Right renal cortex interstitium (tissue), 3 donors: ENCODE measurements at places on chromosomes 3 and 15. TPM values are rescaled to one million over a fixed set of nuclear protein-coding genes. Genes with fewer than 3 reads are reported as not detected.
A peak's percentile ranks its signal among the peaks of the same experiment; 100 is the strongest.

The MCTP2 gene
- 17.2 TPM for polyA plus RNA-seq

The CLDN18 gene
- 0.78 TPM for polyA plus RNA-seq

The EFHB gene
- polyA plus RNA-seq, result 5.2 TPM

The CFAP44 gene
- polyA plus RNA-seq, result 16.2 TPM

The CYP1A2 gene
- 0.10 TPM for polyA plus RNA-seq

The PLSCR4 gene
- 15.7 TPM for polyA plus RNA-seq

The RLBP1 gene
- not detected for polyA plus RNA-seq

The FMN1 gene
- 18.6 TPM for polyA plus RNA-seq

DNA sequence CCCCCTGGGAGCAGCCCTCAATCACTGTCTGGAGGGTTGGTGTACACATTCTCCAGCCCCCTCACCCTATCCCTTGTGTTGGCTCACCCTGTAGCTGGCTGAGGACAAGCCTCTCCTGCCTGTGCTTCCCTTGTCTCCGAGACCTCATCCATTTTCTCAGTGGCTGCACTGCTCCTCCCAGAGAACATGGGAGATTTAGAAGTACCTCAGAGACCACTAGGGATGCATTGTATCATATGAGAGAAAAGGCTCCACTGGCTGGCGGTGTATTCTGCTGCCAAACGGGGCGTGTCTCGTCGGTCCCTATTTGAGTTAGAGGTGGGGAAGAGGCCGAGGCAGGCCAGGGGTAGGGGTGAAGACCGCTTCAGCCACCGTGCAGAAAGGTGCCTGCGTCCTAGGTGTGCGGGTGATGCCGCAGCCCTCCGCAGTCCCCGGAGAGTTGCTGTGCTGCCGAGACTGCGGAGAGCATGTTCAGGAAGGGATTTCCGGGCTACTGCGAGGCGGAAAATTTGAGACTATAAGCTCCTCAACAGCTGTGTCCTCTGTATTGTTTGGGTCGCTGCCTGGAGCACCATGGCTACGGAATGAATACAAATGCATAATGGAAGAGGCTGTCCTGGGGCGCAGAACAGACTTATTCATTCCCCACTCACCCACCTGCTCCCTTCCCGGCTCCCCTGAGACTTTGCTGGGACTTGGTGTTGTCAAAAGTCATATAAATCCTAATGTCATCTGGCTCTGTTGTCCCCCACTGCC is 43.8 kb downstream of the SPSB4 start:
- DNase-seq, result no peak

DNA sequence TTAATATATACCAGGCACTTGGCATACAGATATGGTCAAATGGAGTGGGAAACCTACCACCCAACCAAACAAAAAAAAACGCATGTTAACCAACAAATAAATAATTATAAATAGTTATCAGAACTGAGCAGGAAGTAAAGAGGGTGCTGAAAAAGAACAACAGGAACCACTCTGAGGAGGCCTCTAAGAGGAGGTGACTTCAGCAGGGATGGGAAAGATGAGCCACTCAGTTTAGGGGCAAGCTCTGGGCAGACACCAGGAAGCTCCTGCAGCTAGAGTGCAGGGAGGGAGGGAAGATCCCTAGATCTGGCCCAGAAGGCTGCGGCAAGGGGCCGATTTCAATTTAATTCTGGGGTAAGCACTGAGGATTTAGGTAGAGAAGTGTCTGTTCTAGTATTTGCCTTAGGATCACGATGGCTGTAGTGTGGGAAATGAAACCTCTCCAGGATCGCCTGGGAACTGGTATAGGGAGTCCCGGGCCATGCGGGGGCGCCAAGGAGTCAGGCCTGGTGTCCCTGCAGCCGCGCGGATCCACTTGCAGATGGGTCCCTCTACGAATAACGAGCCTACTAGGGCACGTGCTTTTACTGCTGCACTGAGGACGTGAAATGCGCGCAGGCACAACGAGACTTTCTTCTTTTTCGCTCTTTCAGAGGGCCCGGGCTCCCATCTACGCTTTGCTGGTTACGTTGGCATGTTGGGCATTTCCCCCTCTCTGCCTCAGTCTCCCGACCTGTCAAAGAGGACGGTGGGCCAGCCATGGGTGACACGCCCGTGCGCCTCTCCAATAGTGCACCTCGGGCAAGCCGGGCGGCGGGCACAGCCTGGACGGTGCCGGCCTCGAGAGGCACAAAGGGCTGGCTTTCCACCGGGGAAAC is 1.5 kb upstream of the LIMD1 start:
- DNase-seq, result peak; percentile 78

DNA sequence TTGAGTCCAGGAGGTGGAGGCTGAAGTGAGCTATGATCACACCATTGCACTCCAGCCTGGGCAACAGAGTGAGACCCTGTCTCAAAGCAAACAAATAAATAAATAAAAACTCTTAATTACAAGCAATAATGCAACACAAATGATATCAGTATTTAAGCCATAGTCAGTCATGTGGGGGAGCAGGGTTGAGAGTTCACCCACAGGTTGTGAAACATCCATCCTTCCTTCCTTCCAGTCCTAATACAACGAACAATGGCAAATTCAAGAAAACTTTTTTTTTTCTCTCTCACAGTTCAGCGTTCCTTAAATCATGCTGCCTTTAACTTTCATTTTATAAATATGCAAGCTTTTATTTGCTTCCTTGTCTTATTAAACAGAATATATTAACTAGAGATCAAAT is 24.1 kb downstream of the ZNF592 start:
- DNase-seq, result no peak

- no peak for DNase-seq
These were observed 11.6 kb downstream of the ADAMTS17 start for GRCh38 chr15:100330221-100330620.

DNA sequence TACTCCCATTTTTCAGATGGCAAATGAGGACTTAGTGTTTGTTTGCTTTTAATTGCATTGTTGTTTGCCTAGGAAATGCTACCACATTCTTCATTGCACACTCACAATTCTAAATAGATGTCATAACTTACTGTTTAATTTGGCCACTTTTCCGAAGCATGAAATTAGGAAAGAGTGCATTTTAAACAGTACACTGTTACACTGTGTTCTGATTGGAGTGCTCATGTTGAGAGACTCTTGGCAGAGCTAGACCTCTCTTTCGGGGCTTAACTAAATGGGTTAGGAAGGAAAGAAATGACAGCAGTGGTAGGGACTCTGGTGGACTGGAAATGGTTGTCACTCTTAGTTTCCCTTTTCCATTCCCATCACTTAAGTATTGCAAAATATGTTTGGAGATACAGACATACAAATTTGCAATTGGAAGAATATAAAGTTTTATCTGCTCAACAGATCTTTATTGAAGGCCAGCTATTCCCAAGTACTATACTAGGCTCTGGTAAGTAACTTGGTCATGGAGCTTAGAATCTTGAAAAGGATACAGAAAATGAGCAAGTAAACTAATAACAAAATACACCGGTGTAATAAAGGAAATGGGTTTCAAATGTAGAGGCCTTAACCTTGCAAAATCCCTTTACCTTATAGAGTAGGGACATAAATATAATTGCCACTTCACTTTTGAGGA is 90.2 kb downstream of the DCUN1D1 start:
- no peak for DNase-seq

DNA sequence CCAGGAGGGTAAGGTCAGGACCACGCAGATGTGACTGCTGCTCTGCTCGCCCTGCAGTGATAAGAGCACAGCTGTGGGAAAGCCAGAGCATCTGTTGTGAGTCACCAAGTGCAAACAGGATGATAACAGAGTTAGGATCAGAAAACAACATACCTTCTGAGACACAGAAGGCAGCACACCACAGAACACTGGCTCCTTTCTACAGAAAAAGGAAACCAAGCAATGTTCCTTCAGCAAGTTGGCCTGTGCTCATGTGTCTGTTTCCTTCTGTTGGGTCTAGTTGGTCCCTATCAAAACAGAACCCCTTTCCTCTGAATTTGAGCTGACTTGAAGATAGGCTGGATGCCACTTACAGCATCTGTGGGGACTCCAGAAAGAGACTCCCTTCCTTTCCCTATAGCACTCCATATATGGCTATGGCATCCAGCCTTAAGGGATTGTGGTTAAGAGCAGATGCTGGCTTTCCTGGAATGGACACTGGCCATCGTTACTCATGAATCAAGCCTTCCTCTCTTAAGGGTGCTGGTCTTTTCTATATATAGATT is 440.7 kb upstream of the THBS1 start:
- DNase-seq, result no peak

- DNase-seq, result no peak
These were observed 22.6 kb upstream of the FILIP1L start for GRCh38 chr3:100136921-100137320.

DNA sequence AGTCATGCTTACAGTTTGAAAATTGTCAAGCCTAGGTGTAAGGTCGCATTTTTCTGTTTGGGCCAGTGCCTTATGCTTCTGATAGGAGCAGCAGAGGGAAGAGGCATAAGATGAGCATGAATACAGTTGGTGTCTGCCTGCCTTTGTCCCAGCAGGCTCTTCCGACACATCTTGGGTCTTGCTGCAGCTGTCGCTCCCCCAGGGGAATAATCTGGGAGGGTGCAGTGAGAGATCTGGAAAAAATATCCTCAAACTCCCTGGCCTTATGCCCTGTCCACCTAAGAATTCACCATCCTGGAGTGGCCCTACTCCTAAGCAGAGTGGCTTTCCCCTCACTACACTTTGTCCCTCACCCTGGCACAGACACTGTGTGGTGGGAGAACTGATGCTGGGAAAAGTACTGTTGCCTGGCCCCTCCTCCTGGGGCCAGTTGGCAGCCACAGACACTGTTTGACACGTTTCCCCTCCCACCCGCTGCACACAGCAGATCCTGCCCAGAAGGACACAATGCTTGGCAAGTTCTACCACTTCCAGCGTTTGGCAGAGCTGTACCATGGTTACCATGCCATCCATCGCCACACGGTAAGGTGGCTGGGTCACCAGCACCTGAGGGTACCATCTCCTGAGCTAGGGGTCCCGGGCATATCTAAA is 21.1 kb upstream of the RHO start:
- no peak for DNase-seq

DNA sequence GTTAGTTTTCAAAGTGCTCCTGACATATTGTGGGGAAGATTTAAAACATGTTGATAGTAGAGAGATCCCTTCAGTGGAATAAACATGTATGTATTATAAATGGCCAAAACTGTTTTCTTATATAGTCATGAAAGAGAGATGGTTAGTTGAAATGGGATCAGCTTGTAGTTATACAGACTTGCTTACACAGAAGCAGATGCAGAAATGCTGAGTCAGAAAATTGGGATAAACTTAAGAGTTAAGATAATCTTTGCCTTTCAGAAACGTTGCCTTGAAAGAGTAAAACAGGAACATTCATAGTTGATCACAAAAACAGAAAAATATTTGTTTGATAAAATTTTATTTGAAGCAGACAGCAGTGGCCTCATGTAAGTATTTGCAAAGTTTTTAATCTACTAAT is 433.2 kb upstream of the BCHE start:
- no peak for DNase-seq

GRCh38 chr3:182818296-182818978 is 25.1 kb downstream of the ATP11B start:
- no peak for DNase-seq

DNA sequence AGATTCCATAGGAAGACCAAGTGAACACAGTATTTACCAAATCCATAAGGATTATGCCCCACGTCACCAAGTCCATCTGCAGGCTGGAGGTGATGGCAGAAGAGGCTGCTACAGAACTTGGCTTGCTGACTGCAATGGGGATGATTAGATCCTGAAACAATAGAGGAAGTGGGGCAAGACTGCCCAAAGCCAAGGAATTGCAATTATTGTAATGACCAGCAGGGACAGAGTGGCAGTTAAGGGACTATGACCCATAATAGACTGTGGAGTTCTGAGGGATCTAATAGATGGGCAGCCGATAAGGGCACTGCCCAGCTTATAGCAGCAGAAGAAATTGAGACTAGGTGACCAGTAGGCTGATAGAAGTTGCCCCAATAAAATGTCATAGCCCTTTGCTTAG is 108.4 kb downstream of the MINAR1 start:
- no peak for DNase-seq

GRCh38 chr3:27610800-27611525 is 111.2 kb downstream of the EOMES start:
- DNase-seq, result no peak

GRCh38 chr3:94071713-94072284 is 8.9 kb downstream of the NSUN3 start:
- no peak for DNase-seq

DNA sequence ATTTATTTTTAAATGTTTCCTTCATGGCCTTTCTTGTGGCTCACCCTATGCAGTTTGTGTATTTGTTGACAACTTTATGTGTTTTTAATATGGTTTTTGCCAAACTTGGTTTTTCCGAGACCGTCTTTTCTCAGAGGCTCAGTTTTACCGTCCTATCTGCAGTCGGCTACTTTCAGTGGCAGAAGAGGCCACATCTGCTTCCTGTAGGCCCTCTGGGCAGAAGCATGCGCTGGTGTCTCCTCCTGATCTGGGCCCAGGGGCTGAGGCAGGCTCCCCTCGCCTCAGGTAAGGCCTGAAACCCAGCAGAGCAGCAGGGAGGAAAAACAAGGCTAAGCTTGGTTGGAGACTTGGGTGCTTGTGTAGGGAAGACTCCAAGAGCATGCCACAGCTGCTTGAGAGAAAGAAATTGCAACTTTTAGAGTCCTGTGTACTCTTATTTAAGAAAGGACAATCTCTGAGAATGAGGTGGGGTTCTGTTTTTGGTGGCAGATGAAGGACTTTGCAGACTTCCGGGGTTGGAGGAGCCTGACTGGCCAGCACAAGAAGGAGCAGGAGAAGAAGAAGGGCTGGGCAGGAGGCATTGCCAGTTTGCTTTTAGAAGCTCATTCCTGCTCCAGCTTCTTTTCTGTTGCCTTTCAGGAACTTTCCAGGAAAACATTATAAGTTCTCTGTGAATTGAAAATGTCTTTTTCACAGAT is at the start of gene TIGIT:
Gene TIGIT, plus strand, starts transcription at position 191 of the 698 bp plus-strand sequence. Its CDS starts 34 bp downstream, at position 225.
- DNase-seq, result no peak

- DNase-seq, result no peak
These were observed 1.4 kb upstream of the PDZRN3 start for GRCh38 chr3:73626106-73626505.

DNA sequence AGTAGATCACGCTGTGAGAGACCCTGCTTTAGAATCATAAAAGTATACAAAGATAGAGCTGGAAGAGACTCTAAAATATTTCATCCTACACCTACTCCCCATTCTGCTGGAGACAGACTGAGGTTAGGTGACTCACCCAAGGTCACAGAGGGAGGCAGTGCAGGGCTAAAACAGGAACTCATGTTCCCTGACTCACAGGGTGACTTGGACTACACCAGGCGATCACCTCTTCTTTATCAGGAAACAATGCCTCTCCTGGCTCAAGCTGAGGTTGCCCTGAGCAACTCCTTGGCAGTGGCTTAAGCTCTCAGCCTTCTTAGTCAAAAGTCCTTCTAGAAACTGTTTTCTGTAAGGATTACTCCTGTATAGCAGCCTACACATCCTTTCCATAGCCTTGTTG is 26.4 kb upstream of the TNFAIP8L3 start:
- DNase-seq, result no peak

GRCh38 chr3:45442679-45443253 is 54.4 kb downstream of the LARS2 start:
- DNase-seq, result no peak

GRCh38 chr15:101020945-101021344 is 101.8 kb downstream of the LRRK1 start:
- DNase-seq, result no peak

- no peak for DNase-seq
These were observed 67.7 kb downstream of the CPN2 start for GRCh38 chr3:194283221-194284006.
